NCI-H1694 (cell line): ENCODE measurements at places on chromosomes 3 and 15.
A peak's percentile ranks its signal among the peaks of the same experiment; 100 is the strongest.

DNA sequence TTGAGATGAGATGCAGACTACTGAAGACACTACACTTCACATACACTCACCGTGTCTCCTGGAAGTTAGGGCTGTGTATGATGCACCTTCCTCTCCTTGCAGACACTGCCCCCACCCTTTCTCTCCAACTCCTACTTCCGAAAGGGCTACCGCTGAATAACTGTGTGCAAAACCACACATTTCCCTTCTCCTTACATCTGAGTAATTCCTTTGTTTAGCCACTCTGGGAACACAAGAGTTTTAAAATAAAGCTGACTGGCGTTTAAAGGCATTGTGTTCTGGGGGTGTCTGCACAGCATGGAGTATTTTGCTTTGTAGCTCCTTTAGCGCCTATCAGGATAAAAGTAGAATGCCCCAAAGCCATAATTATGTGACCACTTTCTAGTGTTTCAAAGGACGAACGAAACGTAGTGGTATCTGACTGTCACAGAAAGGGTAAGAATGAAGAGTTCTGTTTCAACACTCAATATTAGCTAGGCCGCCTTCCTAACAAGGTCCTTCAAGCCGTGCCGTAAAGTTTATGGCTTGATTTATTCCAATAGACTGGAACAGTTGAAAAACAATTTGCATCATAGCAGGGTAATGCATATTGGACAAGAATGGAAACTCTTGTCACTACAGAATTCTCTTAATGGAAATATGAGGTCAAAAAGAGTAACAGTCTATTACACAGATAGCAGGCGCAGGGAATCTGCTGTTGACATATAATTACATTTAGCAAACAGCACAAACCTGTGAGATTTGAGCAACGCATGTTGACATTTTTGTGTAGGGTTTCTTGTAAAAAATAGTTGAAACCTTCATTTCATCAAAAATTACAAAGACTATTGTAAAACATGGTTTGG is 619.9 kb downstream of the FOXP1 start:
- DNase-seq, result no peak

GRCh38 chr3:151327571-151328198 is 1.7 kb downstream of the P2RY13 start:
- peak; percentile 10 for DNase-seq

- peak; percentile 65 for DNase-seq
These were observed at the start of gene RMDN3 for GRCh38 chr15:40754883-40755811. Gene RMDN3, minus strand, starts transcription at chr15:40755254. Its CDS starts 471 bp downstream, at chr15:40754783.

DNA sequence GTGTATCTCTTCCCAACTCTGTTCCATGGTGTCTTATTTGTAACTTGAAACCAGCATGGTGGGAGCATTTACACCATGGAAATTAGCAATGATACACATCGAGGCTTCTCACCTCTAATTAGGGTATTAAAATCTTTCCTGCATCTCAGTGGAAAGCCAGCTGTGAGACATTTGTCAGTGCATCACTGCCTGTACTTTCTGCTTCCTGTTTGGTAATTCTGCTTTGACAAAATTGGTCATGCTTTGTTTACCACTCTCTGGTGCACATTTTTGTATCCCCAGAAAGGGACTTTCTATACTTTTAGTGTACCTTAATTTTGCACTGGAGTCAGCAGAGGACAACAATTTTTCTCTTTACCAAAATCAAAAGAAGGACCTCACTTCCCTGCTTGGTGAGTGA is 402.1 kb downstream of the PDCD6IP start:
- no peak for DNase-seq

DNA sequence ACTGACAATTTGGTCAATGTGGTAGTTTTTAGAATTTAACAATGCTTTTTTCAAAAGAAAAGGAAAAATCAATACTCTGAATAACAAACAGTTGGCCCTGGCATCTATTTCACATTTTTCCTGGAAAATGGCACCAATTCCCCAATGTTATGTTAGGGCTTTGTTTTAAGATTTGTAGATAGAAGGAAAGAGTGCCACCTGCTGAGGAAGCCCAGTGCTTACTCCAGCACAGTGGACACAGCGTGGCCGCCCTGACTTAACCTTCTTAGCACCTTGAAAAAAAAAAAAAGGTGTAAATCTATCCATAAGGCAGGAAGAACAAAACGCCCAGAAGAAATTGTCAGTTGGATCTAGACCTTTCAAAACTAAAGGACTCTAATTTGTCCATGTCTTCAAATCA is 110.7 kb upstream of the CNTN4 start:
- no peak for DNase-seq

DNA sequence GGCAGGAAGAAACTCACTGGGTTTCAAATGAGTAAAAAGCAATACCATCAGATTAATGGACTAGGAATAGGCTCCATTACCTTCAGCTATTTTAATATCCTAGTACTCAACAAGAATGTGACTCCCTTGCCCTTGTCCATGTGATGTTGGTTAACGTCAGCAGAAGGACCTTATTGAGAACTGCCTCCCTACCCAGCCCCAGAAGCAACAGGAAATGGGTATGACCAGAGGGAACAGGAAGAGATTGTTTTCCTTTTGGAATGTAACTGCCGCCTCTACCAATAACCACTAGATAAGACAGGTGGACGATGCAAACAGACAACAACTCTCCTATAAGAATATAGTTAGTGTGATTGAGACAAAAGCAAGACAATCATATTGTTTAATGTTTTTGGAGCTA is 10.4 kb upstream of the MME start:
- no peak for DNase-seq

- DNase-seq, result no peak
These were observed 11.3 kb downstream of the PRKCI start for GRCh38 chr3:170233530-170233929.

GRCh38 chr3:170128977-170129431 is 52.5 kb downstream of the PHC3 start:
- no peak for DNase-seq

DNA sequence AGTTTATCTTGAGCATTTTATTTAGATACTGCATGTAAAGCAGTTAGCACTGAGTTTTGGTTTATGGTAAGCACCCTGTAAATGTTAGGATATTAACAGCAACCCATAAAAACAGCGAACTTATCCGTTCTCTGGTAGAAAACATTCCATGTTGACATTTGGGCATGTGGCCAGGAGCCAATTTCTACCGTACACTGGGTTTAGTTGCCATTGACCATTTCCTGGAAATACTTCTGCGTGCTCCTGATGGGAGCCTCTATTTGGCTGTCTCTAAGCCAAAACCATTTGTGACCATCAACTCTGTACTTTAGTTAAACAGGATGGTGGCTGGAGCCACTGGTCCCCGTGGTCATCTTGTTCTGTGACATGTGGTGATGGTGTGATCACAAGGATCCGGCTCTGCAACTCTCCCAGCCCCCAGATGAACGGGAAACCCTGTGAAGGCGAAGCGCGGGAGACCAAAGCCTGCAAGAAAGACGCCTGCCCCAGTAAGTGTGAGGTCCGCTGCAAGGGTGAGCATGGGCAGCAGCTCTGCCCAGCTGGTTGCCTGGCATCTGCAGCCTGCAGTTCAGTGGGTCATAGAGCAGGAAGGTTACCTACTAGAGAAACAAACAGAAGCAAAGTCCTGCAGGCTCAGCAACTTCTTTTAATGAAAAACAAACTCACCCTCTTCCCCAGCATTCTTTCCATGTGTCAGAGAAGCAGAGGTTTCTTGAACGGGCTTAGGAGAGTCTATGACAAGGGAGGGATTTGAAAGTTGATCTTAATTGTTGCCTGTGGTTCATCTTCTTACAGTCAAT is 7.1 kb downstream of the THBS1 start:
- DNase-seq, result no peak

- DNase-seq, result no peak
These were observed 76.2 kb downstream of the CORO2B start for GRCh38 chr15:68654786-68655560.

GRCh38 chr15:73324496-73325170 is 44.1 kb downstream of the HCN4 start:
- no peak for DNase-seq

- no peak for DNase-seq
These were observed 976 bp upstream of the NUP210 start for GRCh38 chr3:13420831-13421765.

DNA sequence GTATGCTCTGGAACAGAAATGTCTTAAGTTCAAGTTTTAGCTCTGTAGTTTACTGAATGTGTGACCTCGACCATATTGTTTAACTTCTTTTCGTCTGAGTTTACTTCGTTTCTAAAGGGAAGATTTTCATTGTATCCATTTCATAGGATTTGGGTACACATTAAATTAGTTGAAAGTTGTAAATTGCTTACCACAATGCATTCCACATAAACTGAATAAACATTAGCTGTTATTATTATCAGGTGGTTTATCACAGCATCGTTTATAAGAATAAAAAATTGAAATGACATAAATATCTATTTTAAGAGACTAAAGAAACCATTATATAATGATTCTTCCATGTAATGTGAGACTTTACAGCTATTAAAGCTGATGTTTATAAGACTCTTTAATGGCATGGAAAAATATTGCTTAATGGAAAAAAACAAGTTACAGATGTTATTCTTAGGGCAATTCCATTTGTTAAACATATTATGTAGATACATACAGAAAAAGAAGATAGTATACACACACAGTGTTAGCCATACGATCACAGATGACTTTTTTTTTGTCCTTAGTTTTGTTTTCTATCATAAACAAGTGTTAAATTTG is 342.3 kb upstream of the SGO1 start:
- DNase-seq, result no peak

- DNase-seq, result no peak
These were observed 33.2 kb downstream of the ZNF106 start for GRCh38 chr15:42457445-42458442.

DNA sequence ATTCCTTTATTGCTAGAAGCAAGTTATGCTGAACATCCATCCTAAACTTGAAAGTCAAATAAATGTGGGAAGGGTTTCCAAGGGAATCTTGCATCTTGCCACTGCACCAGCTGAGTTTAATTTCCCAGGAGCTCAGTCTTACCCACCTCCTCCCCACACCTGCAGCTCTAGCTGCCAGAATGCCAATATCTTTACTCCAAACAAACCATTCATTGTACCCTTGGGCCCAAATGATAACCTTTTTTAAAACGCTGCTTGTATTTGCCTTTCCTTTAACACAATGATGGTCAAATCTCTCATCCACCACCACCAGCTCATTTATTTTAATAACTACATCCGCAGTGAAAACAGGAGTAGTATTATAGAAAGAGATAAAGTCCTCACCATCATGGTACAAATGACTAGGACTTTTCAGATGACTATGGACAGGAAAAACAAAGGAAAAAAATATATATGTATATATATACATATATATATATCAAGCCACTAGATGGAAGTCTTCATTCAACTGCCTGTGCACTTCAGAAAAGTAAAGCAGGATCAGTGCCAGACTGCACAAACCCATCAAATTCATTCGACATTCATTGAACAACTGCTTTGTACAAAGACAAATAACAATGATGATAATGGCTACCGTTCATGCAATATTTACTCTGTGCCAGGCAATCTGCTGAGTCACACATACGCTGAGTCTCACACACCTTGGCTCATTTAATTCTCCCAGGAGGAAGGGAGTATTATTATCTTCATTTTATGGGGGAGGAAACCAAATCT is 44.0 kb downstream of the BFSP2 start:
- DNase-seq, result peak; percentile 51

DNA sequence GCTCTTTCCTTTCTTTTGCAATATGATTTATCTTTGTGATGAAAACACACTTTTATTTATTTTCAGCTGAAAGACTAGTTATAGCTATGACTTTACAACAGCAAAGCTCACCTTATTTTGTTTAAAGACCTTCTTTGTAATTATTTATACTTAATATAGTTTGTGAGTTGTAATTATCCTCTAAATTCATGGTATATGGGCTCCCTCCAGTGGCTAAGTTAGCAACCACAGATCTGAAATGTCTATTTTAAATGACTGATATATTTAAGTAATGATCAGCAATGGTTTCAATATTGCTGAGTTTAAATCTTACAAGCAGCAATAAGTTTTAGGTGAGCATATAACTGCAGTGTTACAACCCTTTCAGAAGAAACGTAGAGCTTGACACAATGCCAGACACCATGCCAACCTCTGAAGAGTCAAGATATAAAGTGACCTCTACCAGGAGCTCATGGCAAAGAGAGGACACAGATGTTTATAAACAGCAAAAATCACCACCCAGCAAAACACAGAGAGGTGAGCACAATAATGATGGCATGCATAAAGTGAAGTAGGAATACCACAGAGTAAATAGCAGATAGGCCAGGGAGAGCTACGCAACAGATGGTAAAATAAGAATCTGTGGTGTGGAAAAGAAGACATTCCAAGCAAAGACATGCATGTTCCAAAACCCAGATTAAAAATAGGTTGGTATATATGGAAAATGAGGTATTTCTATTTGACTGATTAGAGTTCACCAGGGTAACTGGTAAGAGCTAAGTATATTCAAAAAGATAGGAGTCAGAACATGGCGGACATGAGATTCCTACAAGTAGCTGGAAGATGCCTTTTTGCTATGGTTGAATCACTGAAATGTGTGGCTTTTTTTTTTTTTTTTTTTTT is 143.7 kb upstream of the ZNF385D start:
- no peak for DNase-seq

GRCh38 chr15:49164865-49165264 is 5.2 kb upstream of the GALK2 start:
- no peak for DNase-seq

DNA sequence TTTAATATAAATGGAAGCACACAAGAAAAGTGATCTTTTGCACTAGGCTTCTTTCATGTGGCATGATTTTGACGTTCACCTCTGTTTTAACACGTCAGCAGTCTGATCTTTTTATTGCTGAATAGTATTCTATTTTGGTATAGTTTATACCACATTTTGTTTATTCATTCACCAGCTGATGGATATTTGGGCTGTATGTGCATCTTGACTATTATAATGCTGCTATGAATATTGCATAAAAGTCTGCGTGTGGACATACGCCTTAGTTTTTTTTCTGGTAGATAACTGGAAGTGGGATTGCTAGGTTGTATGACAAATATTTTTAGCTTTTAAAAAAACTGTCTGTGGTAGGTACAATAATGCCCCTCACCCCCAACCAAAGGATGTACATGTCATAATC is 14.4 kb downstream of the NAA50 start:
- no peak for DNase-seq

GRCh38 chr3:52153389-52154096 is 680 bp downstream of the POC1A start:
- no peak for DNase-seq

DNA sequence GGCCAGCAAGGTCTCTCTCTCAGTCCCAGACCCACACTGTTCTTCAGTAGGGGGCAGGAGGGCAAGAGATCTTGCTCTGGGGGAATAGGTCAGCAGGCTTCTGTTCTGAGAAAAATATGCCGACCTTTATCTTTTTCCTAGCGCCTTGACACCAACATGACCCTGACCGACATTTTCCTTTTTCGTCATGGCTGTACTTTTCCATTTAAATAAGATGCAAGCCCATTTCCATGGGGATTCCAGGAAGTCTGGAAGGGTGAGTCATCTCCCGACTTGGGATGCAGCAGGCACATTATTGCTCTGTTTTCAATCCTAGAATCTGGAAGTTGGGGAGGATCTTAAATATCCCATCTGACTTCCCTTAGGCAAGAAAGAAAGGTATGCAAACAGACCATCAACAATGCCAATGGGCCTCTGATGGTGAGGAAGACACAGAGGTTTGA is 261.5 kb upstream of the LRTM1 start:
- DNase-seq, result no peak
